ENCODE measurements at places on chromosomes 1 and 21. TPM values are rescaled to one million over a fixed set of nuclear protein-coding genes. Genes with fewer than 3 reads are reported as not detected.

Gene TEKT2
- total RNA-seq, result not detected

Gene RGS13
- total RNA-seq, result 0.23 TPM

Gene CADM3
- not detected for total RNA-seq

Gene PRR9
- total RNA-seq, result not detected

GRCh38 chr1:9073143-9073542 lies 3.7 kb upstream of the SLC2A5 start:
- no peak overlapping the region for H3K4me3 ChIP-seq
- no peak overlapping the region for H3K27ac ChIP-seq
- DNase-seq, result no peak
- H3K4me1 ChIP-seq, result peaks cover 27% of the 10 kb centered on the region

GRCh38 chr1:20496241-20496661 lies 10.2 kb upstream of the CAMK2N1 start:
- H3K36me3 ChIP-seq, result peaks cover 10% of the 10 kb centered on the region
- no peaks in the 10 kb centered on the region for H3K27me3 ChIP-seq
- no peaks in the 10 kb centered on the region for H3K4me1 ChIP-seq

DNA sequence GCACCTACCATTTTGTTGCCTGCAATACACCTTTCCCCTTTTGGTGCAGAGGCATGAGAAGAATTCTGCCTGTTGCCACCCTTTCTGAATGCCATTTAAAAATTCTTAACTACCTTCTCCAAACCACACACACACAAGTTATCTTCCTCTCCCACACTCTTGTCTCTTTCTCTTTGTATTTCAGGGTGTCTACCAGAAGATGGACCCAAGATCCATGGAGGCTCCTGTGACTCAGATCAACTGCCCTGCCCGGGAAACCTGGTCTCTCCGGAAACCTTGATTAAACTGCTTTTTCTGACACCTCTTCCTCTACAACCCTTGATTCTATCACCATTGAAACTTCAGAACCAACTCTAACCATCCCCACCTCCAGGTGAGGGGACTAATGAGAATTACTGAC lies 2.4 kb upstream of the TARS2 start:
- H3K27ac ChIP-seq, result no peak overlapping the region
- H3K36me3 ChIP-seq, result peaks cover 5% of the 10 kb centered on the region
- no peak for DNase-seq
- H3K4me3 ChIP-seq, result no peak overlapping the region
- no peaks in the 10 kb centered on the region for H3K27me3 ChIP-seq

DNA sequence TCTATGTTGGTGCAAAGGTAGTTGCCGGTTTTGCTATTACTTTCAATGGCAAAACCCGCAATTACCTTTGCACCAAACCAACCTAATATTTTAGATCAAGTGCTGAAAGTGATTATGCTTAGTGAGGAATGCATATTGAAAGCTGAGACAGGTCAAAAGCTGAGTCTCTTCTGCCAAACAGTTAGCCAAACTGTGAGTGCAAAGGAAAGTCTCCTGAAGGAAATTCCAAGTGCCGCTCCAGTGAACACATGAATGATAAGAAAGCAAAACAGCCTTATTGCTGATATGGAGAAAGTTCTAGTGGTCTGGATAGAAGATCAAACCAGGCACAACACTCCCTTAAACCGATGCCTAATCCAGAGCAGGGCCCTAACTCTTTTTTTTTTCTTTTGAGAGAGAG lies 83.1 kb upstream of the ERRFI1 start:
- DNase-seq, result no peak
- no peaks in the 10 kb centered on the region for H3K27me3 ChIP-seq
- H3K4me3 ChIP-seq, result no peak overlapping the region
- H3K4me1 ChIP-seq, result peaks cover 5% of the 10 kb centered on the region
- no peak overlapping the region for H3K27ac ChIP-seq

DNA sequence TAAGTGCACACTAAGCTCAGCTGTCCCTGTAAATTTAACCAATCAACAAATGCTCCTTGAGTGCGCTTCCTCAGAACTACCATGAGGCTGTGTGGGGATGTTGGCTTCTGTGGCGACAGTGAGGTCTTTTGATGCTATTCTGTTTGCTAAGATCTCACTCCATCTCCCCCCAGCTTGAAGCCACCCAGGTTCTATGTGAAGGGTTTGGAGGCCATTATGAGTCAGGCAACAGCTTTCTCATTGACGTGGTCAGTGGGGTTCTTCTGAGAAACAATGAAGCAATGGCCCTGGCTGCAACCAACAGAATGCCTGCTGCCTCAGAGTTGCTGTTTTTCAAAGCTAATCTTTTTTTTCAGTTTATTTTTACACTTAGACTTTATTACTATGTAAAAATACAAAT lies 205.5 kb downstream of the PTBP2 start:
- H3K36me3 ChIP-seq, result no peaks in the 10 kb centered on the region
- no peak for DNase-seq
- H3K27me3 ChIP-seq, result no peaks in the 10 kb centered on the region
- H3K4me3 ChIP-seq, result no peak overlapping the region
- H3K27ac ChIP-seq, result no peak overlapping the region

Measured in GM12878 (cell line).